ENCODE measurements at places on chromosomes 13 and 19.

- DNase-seq = no peak
These were observed 5.3 kb downstream of the SYNE4 start for GRCh38 chr19:36003284-36003683.

GRCh38 chr19:47240996-47241918, 10.3 kb upstream of the BBC3 start:
- peak; percentile 77 for DNase-seq

GRCh38 chr19:43784981-43785808, 4.4 kb upstream of the KCNN4 start:
- DNase-seq = peak; percentile 72

GRCh38 chr13:86464193-86464592, 665.0 kb upstream of the SLITRK6 start:
- peak; percentile 17 for DNase-seq

DNA sequence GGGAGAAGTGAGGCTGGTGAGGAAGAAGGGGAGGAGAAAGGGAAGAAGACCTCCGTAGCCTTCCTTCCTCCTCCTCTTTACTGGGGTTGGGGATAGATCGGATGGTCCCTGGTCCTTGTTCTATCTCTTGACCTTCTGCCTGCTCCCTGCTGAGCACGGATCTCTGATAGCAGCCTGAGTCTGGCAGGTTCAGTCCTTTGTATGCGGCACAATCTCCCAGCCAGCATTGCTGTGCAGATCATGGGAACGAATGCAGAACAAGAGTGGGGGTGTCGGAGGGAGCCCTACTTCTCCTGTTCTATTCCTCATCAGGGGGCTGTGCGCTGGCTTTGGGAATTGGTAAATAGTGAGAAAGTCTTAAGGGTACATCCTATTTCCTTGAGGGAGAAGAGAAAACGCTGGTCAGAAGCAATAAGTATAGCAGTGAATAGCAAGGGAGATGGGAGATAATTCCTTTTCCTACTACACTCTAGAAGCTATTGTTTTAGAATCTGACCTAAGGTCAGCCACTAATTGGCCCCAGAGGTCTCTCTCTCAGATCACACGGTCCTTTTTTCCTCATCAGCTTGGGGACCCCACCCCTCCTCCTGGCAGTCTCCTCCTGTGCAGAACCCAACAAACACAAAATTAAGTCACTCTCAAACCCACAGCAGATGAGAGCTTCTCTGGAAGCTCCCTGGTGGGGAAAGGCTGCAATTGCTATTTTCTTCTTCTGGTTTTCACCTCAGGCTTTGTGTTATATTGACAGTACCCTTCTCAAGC, 41.0 kb downstream of the KL start:
- peak; percentile 8 for DNase-seq

DNA sequence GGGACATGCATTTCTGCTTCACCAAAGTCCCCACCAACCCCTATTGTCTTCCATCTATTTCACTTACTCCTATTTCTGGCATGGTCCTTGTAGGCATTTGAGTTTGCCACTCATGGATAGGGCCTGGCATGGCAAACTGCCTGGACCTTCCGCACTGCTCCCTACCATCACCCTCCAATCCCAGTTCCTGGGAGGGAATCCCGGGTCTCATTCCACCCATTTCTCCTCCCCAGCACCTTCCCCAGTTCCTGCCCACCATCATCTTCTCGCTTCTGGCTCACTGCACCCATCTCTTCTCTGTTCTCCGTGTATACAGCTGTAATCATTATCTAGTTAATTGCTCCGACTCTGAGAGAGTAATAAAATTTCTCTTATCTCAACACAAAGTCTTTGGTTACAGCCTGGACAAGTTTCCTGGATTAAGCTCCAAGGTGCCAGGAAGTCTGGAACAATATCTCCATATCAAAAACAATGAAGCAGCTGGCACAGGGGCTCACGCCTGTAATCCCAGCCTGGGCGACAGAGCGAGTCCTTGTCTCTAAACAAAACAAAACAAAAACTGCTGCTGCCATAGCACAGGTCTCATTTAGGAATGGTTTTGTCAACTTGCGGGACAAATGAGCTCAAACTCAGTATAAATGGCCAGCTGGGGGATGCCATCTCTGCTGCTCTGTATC, 17.0 kb upstream of the COX7A1 start:
- DNase-seq = no peak

DNA sequence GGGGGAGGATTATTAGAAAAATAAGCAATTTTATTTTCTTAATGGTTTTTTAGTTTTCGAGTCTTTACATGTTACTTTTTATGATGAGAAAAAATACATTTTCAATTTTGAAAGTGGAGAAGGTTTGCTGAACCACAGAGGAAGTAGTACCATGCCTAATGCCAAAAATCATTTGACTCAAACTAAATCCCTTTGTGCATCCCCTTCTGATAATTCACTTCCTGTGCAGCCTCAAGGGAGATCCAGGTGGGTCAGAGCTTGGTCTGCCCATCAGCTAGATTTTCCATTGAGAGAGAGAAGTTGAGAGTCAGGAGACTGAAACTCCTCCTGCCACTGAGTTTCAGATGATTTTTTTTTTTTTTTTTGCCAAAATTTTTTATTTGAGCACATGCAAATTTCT, 571.7 kb downstream of the LIG4 start:
- no peak for DNase-seq

GRCh38 chr13:102798581-102799425, at the start of the genes BIVM and POGLUT2:
BIVM (plus strand) TSS chr13:102799119; CDS start chr13:102807268, 8,149 bp downstream.
POGLUT2 (minus strand) TSS chr13:102798976; CDS start chr13:102798670, 306 bp downstream.
- peak; percentile 93 for DNase-seq

- DNase-seq = no peak
These were observed 85.0 kb upstream of the UBL3 start for GRCh38 chr13:29935309-29935981.

DNA sequence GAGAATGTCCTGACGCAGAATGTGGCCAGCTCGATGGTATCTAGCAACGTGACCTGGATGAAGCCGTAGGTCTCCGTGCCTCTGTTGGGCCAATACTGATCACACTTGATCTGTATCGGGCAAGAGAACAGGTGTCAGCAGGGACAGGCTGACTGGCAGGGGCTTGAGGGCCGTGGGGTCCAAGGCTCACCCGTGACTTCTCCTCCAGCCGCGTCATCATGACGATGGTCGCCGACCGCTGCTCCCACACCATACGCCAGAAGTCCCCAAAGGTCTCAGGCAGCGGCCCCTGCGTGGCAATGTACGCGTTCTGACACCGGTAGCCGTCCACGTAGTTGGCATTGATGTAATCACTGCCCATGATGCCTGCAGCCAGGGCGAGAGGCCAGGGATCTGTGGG, 126.2 kb downstream of the PTPRS start:
- DNase-seq = no peak

GRCh38 chr19:54333586-54334298, 5.2 kb downstream of the LILRA4 start:
- no peak for DNase-seq

DNA sequence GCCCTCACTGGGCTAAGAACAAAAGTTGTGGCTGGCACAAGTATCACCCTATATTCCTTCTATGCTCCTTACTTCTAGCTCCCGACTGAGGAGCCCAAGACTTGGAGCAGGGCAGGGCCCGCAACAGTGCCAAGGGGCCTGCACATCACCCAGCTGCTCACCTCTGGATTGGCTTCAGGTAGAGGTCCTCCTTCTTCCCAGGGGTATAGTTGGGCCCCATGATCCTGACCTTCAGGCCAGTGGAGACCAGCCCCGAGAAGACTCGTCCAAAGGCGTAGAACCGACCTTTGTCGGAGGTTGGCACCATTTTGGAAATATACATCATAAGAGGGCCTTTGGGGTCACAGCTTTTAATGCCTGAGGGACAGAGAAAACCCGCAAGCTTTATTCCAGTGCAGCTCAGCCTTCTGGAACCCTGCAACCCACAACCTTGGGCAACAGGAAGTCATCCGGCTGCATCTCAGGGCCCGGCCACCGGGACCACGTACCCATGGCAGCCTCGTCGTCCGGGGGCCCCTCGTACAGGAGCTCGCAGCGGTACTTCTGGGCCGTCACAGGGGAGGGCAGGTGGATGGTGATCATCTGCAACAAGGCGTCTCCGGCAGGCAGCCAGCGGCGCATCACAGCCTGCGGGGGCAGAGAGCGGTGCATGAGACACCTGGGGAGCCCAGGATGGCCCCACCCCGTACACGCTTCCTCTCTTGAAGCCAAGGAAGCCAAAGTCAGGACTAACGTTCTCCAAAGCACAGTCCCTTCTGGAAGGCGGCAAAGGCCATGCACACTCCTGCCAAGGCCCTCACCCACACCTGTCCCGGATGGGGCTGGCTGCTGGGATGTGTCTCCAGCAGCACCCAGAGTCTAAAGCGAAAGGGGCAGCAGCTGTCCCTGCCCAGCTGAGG, 4.7 kb downstream of the EEF2 start:
- DNase-seq = no peak

- peak; percentile 89 for DNase-seq
These were observed 32.2 kb upstream of the ARGLU1 start for GRCh38 chr13:106599875-106600797.

DNA sequence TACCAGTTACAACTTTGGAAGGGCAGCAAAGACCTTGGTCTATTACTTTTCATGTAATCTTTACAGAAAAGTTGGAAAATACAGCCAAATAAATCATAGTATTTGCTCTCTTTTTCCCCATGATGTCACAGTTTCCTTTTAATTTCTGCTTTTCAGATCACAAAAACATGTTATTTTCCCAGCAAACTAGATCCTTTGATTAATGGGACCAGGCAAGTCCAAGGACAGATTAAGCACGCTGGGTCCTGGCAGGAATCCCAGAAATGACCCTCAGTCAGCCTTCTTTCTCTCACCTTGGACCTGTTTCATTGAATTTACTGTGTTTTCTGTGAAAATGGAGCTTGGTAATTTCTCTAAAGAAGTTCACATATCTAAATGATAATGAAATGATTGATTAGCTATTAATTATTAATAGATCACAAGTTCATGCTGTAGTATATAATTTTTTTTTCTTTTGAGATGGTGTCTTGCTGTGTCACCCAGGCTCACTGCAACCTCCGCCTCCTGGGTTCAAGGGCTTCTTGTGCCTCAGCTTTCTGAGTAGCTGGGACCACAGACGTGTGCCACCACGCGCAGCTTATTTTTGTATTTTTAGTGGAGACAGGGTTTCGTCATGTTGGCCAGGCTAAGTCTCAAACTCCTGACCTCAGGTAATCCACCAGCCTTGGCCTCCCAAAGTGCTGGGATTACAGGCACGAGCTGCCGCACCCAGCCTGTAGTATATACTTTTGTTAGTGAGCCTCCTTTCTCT, 16.0 kb downstream of the SPATA13 start:
- no peak for DNase-seq

DNA sequence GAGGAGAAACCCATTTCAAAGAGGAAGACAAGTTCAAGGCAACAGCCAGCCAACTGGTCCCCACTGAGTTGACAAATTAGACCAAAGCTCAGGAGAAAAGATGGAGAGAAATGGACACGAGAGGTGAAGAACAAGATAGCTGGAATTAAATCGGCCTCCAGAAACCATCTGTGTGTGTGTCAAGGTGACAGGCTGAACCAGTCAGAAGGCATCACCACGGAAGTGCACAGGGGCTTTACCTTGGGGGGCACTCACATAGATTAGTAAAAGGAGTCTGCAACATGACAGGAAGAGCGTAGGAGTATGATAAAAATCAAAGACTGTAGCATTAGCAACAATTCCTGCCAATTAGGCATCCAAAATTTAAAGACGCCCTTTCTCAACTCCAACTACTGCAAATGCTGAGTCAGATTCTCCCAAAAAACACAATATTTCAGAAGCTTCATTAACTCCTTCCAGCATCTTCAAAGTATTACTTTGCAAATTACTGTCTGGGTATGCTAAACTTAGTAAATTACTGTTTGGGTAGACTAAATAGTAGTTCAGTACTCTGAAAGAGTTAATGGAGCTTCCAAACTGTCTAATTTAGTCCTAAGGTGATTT, 66.2 kb downstream of the FOXO1 start:
- DNase-seq = no peak

- no peak for DNase-seq
These were observed 3.5 kb upstream of the LHB start for GRCh38 chr19:49020342-49020741.

GRCh38 chr19:56269348-56269747, 3.2 kb upstream of the EDDM13 start:
- DNase-seq = no peak

- DNase-seq = peak; percentile 95
These were observed 767 bp downstream of the ABCA7 start for GRCh38 chr19:1040476-1041271.

DNA sequence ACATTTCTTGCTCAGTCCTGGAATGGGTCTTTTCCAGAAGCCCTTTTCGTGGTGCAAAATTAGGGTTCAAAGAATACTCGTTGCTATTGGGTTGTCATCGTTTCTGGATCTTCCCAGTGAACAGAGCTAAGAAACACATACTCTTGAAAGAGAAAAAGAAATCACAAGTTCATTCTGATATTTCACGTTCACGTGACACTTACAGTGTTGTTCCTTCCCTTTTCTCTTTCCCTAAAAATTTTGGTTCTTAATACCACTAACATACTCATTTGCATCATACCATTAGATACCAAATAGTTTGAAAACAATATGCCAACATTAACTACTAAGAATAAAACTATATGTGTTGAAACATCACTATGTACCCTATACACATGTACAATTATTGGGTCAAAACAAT, 13.4 kb upstream of the GTF2F1 start:
- no peak for DNase-seq

GRCh38 chr13:100565286-100565685, 23.3 kb downstream of the GGACT start:
- no peak for DNase-seq

- DNase-seq = no peak
These were observed 61.8 kb upstream of the RANBP3 start for GRCh38 chr19:6039566-6040225.

DNA sequence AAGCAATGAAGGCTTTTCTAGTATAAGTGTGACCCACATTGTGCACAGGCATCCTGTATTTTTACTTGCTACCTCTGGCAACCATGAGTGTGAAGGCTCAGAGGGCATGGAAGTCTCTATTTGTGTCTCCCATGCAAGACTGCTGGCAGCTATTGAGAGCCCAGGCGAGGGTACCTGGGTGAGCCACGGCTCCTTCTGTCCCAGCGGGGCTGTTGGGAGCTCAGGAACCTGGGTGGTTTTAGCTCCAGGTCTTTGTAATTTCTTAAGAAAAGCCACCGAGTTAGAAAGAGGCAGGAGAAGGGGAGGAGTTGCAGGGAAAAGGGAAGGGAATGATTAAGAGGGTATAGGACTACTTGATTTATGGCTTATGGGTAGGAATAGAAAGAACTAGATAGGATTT, 190.4 kb upstream of the SOX1 start:
- DNase-seq = no peak

- peak; percentile 97 for DNase-seq
These were observed 16.0 kb upstream of the SEMA6B start for GRCh38 chr19:4575267-4576015.

- no peak for DNase-seq
These were observed 32.0 kb downstream of the SLC7A9 start for GRCh38 chr19:32837531-32837930.

GRCh38 chr19:51183629-51184028, 41.3 kb upstream of the CD33 start:
- DNase-seq = no peak
